T-helper 9 cell (primary cell): ENCODE measurements at places on chromosomes 5 and 9.

DNA sequence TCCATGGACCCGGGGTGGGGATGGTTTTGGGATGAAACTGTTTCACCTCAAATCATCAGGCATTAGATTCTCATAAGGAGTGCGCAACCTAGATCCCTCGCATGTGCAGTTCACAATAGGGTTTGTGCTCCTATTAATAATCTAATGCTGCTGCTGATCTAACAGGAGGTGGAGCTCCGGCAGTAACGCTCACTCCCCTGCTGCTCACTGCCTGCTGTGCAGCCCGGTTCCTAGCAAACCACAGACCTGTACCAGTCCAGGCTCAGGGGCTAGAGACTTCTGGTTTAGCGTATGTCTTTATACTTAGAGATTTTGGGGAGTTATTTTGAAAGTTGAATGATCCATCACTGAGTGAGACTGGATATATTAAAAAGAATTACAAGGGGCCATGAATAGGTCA lies 50.2 kb downstream of the RICTOR start:
- no peak for DNase-seq

- DNase-seq = no peak
Measured at GRCh38 chr5:176676361-176676824, 29.1 kb downstream of the TSPAN17 start.

- no peak for DNase-seq
Measured at GRCh38 chr9:69653261-69653660, 18.9 kb downstream of the APBA1 start.

DNA sequence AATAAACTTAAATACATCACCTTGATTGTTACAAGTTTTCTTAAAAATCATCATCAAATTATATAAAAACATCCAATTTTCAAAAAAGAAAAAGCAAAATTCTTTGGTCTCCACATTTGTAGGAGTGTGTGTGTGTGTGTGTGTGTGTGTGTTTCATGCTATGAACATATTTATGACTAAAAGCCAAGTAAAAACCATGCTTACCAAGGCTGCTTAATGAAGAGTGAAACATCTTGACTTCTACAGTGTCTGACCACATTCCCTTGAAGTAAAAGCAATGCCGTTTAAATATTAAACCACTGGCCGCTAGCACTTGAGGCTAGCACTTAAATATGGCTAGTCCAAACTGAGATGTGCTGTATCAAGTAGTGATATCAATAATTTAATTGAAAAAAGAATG lies 549.1 kb upstream of the CCNG1 start:
- DNase-seq = no peak

DNA sequence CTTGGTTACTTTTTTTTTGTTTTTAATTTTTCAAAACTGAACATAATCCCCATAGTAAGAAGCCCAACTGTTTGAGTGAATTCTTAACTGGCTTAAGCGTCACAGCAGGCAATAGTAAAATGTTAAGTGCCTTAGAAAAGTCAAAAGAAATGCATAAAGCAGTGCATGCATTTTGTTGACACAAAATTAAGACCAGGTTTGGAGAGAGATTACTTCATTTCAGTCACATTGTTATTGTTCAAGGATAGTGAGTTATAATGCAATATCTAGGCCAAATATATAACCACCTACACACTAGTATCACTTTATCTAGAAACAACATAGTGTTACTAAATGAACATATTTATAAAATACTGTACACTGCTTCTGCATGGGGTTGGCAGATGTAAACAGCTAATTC lies 116.9 kb upstream of the KLF9 start:
- no peak for DNase-seq

GRCh38 chr5:174056064-174056847 lies 10.8 kb downstream of the NSG2 start:
- DNase-seq = no peak

- no peak for DNase-seq
Measured at GRCh38 chr5:164207646-164208045, 702.2 kb downstream of the MAT2B start.

GRCh38 chr9:88950341-88951154 lies 40.7 kb upstream of the S1PR3 start:
- no peak for DNase-seq

DNA sequence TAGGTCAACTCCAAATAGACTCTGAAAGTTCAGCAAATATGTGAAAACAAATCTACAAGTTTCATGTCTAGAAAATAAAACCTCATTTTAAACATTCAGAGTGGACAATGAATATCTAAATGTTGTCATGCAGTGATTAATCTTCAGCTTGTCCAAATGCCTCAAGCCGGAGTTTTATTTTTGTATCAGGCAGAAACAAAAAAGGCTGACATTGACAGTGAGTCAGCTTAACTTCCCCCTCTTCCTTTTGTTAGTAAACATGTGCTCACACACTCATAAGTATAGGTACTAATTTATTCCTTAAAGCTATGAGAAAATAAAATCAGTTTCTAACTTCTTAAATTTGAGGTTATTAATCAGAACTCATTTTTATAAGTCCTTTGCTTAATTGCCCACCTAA lies 467.9 kb upstream of the DAB2 start:
- DNase-seq = no peak

GRCh38 chr5:36653044-36653705 lies 46.8 kb downstream of the SLC1A3 start:
- DNase-seq = no peak

DNA sequence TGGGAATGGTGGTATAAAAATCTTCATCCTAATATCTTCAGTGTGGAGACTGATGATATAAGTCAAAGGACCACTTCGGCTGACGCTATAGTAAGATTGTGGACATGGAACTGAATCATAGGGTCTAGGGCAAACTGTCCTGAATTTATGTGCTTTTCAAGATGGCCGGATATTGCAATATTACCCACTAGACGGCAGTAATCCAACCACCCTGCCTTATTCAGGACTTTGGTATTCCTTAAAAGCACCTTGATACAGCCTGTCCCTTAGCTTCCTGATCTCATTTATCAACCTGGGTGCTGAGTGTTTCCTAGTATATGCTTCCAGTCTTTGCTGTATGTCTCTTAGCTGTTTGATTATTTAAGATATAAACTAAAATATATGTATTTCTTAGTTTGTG lies 71.2 kb upstream of the COX7C start:
- no peak for DNase-seq

- no peak for DNase-seq
Measured at GRCh38 chr5:113823696-113824095, 310.2 kb downstream of the YTHDC2 start.

GRCh38 chr5:125293726-125294125 lies 547.3 kb upstream of the ZNF608 start:
- no peak for DNase-seq

GRCh38 chr5:57791875-57792274 lies 309.3 kb upstream of the ACTBL2 start:
- DNase-seq = no peak

GRCh38 chr5:95907740-95908706 lies 53.6 kb downstream of the ELL2 start:
- DNase-seq = no peak

GRCh38 chr5:112070022-112070421 lies 313.0 kb upstream of the NREP start:
- DNase-seq = no peak

- DNase-seq = no peak
Measured at GRCh38 chr9:123336449-123336848, 19.5 kb upstream of the CRB2 start.

DNA sequence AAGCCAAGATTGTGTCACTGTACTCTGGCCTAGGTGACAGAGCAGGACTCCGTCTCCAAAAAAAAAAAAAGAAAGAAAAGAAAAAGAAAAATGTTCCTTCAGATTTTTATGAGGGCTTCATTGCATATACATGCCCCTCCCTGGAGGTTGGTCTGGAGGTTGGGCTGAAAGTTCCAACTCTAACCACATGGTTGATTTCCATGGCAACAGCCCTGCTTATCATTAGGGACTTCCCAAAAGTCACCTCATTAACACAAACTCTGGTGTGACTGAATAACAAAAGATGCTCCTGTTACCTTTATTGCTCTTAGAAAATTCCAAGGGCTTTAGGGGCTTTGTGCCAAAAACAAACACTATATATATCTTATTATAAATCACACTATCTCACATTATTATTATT lies 113.8 kb downstream of the TMC1 start:
- no peak for DNase-seq

DNA sequence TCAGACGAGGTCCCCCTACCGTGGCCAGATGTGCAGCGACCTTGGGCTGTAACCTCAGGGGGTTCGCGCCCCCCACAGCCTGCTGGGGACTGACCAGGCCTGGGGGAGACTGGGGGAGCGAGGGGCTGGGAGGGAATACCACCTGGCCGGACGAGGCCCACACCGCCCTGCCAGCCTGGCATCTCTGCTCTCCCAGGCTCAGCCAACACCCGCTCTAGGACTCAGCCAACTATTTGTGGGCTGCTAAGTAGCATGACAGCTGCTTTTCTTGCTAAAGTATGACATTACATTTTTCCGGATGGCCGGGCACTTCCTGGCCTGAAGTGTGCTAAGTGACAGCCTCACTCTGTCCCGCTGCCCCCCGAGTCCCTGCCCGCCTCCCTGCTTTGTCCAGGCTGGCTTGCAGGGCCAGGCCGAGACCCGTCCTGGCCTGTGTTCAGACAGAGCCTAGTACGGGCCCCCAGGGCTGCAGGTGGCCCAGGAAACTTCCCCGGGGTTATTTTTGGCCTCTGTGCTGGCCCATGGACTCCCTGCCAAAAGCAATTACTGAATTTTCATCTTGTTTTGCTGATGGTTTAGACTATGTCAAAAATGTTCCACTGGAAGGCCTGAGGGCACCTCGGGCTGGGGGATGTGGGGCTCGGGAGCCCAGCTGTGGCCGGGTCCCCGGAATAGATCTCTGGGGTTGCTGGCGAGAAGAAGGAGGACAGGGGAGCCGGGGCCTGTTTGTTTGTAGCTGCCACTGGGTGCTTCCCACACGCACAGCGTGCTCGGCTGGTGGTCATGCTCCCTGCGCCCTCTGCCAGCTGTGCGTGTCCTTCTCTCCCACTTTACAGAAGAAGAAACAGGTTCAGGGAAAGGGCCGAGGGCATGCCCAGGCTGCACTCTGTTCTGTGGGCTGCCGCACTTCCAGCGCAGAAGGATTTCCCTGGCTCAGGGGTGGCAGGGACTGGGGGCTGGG lies 13.4 kb upstream of the SLC2A6 start:
- no peak for DNase-seq

DNA sequence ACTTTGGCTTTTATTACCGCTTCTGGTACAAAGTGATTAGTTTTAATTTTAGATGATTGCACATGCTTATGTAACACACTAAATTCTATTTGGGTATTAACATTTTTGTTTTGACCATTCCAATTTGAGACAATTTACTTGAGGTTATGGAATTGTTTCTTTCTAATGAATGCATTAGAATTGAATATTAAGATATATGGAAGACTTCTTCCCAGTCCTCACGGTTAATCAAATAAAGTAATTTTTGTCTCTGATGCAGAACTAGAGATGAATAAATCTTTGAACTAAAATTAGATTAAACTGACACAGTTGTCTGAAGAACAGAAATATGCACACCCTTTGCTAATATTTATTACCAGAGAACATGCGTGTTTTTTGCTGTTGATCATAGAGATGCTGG lies 127.1 kb upstream of the FBXL17 start:
- no peak for DNase-seq

- no peak for DNase-seq
Measured at GRCh38 chr9:90966480-90967144, 165.0 kb downstream of the SYK start.

DNA sequence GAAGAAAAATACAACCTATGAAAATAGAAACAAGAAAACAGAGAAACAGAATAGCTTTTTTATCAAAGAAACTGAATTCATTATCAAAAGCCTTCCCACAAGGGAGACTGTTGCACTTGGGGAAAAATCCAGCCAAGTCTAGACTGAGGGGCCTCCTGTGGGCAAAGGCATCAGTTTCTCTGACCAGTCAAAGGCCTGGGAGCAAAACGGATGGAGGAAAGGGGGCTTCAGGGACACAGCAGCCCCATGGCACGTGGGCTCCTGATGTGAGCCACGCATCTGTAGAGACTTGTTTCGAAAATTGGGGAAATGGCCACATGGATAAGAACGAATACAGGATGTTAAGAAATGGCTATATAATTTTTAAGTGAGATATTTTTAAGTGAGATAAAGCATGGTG lies 21.1 kb downstream of the ZDHHC11B start:
- no peak for DNase-seq

DNA sequence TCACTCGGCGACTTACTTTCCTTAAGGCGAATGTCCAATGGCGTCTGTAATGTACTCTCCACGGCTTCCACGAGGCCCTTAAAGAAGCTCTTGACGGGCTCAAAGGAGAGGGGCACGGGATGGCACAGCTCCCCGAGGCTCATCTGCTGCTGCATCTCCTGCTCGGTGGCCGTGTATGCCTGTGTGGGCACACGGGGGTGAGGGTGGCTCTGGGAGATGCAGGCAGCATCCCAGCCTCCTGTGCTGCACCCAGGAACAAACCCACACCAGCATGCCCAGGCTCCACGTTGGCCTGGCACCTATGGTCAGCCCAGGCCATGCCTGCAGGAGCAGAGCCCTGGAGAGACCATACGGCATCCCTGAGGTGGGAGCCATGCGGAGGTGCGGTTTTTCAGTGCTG lies 24.2 kb downstream of the TRIM14 start:
- DNase-seq = no peak

DNA sequence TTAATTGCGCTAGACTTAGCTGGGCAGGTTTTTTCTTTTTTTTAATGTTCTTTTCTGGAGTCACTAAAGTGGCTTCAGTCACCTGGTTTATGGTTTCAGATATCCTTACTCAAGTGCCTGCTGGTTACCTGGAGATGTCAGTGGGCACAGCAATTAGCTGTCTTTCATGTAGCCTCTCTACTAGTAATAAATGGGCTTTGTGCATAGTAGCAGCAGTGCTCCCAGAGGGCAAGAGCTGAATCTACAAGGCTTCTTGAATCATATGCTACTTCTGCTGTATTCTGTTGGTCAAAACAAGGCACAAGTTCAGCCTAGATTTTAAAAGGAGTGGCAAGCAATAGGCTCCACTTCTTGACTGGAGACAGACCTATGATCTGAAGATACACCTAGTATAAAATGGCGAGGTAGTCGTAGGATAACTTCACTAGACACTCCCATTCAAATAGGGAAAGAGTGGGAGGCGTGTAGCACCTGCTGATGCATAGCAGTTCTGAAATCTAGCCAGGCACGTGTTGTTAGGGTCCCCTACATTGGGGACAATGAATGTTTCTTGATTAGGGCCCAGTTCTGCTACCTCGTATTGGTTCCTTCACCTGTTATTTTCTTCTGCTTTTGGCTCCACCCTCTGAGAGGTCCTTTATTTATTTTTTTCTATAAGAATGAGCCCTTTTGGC lies 7.0 kb downstream of the SCAMP1 start:
- no peak for DNase-seq

- no peak for DNase-seq
Measured at GRCh38 chr9:9997585-9997984, 615.2 kb downstream of the PTPRD start.

DNA sequence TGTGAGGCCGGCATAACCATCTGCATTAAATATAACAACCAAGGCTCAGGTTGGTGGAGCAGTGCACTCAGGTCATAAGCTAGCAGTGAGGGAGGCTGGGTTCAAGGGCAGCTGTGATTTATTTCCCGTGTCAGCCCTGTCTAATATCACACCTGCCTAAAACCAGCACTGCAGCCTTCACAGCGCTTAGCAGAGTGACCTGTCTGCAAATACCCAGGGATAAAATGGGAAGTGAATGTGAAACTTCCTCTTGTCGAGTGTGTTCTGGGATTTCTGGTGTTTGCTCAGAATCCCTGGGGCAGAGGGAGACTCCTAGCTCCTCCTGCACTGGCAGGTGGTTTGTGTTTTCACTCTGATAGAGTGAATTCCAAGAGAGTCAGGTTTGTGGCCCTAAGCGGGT lies 57.5 kb downstream of the ZNF510 start:
- DNase-seq = no peak

GRCh38 chr5:74502479-74502950 lies 138.0 kb downstream of the ENC1 start:
- no peak for DNase-seq

GRCh38 chr5:58872670-58873273 lies 289.9 kb downstream of the RAB3C start:
- DNase-seq = no peak
